ENCODE measurements at places on chromosomes 11 and 22. TPM values are rescaled to one million over a fixed set of nuclear protein-coding genes. Genes with fewer than 3 reads are reported as not detected.

The PICALM gene
- total RNA-seq: 108 TPM

- no peak for DNase-seq
Measured at GRCh38 chr11:69531071-69531716, 49.7 kb downstream of the LINC01488 start.

The SF3A1 gene
- total RNA-seq: 200 TPM

DNA sequence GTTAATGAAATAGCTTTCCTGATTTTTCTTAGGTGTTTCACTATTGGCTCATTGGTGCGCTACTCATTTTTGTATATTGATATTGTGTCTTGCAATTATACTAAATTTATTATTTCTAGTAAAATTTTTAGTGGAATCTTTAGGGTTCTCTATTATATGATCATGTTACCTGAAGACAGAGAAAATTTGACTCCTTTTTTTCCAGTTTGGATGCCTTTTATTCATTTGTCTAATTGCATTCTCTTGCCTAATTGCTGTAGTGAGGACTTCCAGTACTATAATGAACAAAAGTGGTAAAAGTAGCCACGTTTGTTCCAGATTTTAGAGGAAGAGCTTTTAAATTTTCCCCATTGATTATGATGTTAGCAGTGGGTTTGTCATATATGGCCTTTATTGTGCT is 114.0 kb upstream of the SERPIND1 start:
- no peak for DNase-seq

DNA sequence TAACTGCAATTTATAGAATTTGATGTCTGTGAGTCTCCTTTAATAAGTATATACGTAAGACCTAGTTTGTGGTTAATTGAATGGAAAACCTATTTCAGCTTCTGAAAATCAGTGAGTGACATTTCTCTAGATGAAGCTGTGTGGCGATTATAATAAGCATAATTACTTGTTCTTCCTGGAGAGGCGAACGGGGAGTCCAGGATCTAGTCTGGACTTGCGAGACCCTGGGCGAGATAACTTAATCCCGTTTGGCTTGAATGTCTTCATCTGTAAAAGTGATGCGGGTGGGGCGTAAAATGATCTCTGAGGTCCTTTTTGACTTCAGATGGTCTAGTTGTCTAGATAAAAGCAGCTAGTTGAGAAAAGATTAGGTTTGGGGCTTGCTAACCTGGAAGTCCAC is 1.1 kb downstream of the PRRG4 start:
- DNase-seq: no peak

GRCh38 chr22:22720724-22721261 is 76.4 kb downstream of the GGTLC2 start:
- DNase-seq: peak; percentile 84

DNA sequence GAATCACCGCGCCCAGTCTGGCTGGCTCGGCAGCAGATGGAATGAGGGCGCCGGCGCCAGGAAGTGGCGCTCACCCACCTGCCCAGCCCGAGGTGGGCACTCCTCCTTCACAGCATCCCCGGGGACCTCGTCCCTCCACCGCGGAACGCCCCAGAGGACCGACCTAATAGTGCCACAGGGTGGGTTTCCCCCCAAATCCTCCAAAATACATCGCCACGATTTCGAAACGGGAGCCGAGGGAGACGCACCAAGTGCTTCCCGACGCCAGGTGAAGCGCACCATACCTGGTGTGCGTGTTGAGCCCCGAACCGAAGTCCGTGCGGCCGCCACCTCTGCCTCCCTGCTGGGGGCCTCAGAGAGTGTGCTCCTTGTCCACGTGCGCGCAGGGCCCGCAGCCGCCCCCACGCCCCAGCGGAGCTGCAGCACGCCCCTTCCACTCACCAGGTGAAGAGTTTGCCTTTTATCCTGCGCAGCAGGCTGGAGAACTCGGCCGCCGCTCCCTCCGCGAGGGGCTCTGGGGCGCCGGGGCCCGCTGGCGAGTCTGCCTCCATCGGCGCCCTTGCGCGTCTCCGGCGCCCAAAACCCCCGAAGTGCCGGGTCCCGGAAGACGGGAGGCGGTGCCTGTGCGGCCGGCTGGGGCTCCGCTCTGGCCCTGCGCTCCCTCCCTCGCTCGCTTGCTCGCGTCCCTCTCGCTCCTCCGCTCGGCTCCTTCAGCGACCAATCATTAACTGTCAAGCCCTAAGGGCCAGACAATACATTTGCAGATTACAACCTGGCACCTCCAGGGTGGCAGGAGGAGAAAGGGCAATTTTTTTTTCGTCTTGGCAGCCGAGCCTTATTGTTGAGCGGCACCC is at the start of gene SLC35F2:
Gene SLC35F2, minus strand, starts transcription at position 571 of the 854 bp plus-strand sequence. Its CDS starts 20 bp downstream, at position 551.
- DNase-seq: peak; percentile 91

The AGBL2 gene
- 5.5 TPM for total RNA-seq

DNA sequence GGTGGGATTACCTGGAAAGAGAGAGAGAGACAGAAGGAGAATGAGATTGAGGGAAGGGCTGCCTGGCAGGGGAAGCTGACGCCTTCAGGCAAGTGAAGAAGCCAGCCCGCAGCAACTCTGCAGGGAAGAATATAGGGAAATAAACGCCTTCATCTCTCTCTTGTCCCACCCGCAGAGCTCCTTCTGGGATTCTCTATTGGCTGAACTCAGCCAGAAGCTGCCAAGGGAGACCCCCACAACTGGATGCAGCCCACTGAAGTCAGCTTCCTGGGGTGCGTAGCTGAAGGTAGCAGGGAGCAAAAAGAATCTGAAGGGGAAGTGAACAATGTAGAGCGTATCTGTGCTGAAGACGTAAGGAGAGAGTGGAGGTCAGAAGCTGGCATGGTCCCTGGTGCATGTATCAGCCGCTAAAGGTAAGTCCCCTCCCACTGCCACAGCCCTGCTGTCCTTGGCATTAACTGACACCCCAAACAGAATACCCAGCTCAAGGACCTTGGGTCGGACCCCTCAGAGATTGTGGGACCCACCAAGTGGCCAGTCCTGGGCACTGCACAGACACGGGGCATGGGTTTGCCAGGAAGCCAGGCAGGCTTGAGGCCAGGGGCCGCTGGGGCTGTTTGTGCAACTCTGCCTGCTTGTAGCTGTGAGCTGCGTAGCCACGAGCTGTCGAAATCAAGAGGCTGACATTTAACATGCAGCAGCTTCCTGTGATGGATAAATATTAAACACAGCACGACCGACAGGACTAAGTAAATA is 469.9 kb downstream of the MN1 start:
- no peak for DNase-seq

GRCh38 chr11:68816917-68817419 is 24.7 kb downstream of the CPT1A start:
- no peak for DNase-seq

GRCh38 chr22:45149671-45150070 is 14.1 kb upstream of the NUP50 start:
- DNase-seq: no peak

- DNase-seq: no peak
Measured at GRCh38 chr22:22406445-22407027, 102.0 kb downstream of the ZNF280B start.

DNA sequence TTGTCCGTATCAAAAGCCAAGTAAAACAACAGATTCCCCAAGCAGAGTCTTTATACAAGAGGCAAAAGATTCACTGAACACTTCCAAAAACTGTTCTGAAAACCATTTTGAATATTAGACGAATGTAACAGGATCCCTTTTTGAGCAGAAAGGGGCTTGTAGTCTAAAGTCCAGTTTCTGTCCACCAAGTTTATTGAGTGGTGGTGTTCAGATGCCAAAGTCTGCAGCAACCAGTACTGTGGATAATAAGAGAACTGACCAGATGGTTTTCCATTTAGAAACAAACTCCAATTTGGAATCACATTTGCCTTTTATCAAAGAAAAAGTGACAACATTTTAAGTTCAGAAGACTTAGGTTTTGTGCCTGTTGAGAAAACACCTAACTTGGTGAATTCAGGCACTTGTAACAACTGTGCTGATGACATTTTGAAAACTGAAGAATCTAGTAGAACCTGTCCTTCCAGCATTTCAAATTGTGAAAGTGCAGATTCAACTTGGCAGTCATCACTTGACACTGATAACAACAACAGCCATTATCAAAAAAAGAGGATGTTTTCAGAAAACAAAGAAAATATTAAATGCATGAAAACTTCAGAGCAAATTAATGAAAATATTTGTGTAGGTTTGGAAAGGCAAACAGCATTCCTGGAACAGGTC is 217.1 kb downstream of the CSNK2A3 start:
- DNase-seq: no peak

DNA sequence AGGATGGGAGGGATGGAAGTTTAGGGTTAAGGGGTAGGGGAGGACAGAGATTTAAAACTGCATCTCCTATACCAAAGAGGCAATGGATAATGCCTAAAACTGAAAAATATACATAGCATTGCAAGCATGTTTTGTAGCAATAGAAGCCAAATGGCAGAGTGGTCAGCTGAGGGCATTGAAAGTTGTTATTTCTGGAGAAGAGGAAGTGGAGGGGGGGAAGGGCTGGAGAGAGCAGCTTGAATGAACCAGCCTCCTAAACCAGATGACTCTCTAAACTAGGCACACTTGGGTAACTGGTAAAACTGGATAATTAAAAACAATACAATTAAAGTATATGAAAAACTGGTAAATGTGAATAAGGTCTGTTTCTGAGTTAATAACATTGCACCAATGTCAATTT is 70.3 kb upstream of the TP53I11 start:
- peak; percentile 34 for DNase-seq

The EMID1 gene
- not detected for total RNA-seq

The MS4A3 gene
- not detected for total RNA-seq

The ASCL2 gene
- not detected for total RNA-seq

DNA sequence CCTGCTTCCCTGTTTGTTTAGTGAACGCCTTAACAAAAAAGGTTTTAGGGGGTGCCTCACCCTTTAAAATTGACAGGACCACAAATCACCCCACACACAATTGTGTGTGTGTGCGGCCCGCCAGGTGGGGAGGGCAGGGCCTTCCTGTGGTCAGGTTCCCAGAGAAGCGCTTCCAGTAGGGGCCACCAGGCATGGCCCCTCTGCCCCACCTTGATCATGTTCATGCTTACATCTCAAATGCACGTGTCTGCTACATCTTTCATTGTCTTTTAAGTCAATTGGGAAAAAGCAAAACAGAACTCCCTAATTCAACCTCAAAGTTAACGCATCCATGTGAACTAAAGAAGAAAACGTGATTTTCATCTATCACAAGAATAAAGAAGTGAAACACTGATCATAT is 1335.3 kb downstream of the TBC1D22A start:
- peak; percentile 77 for DNase-seq

The BRSK2 gene
- total RNA-seq: not detected

The IL10RA gene
- total RNA-seq: 25.2 TPM

The USP2 gene
- total RNA-seq: 20.6 TPM

GRCh38 chr11:72240461-72241290 is 3.3 kb downstream of the PHOX2A start:
- DNase-seq: no peak

GRCh38 chr11:67640021-67640757 is 626 bp upstream of the TBX10 start:
- DNase-seq: peak; percentile 82

The DGAT2 gene
- total RNA-seq: 7.0 TPM

DNA sequence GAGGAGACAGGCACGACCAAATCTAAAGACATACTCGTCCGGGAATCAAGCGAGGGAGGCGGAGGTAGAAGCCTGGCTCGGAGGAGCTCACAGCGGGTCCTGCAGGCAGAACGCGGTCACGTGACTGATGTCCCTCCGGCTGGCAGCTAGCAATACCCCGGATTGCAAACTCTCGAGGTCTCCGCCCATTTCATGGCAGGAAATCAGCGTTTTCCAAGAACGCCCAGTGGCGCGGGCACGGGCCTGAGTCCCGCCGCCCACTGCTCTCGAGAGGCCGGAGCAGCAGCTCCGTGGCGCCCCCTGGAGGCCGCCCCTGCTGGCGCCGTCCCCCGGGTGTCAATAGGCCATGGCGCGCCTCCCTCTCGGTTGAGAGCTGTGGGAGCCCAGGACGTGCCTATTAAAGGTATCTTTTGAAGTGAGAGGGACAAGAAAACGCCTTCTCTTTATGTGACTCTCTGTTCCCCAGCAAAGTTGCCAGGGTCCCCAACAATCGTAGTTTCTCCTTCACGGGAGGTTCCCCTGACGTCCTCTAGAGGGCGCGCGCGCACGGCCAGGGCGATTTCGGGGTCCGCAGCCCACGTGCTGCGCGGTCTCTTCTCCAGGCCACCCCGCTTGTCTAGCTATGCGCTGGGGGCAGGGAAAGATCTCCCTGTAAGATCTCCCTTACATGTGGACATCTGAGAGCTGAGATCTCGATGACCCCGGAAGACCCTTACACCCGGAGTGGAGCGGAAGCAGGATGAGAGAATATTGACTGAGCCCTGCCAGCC is 37.3 kb upstream of the RBFOX2 start:
- peak; percentile 81 for DNase-seq

The UBQLN3 gene
- not detected for total RNA-seq

- no peak for DNase-seq
Measured at GRCh38 chr22:45578524-45579147, 76.0 kb downstream of the FBLN1 start.

DNA sequence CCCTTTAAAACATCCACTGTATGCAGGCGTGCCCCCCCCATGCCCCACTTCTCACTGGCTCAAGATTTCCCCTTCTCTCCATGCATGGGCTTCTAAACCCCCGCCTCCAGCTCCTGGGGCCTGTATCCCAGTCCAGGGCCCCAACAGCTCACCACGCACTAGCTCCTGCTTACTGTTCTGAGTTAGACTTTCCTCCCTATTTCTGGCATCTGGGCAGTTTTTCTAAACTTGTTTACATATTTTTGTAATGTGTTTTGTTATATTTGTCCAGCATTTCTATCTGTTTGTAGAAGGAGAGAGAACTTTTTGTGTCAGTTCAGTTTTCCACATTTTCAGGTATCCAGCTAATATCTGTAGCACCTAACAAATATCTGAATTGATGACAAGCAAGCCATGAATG is 178.5 kb downstream of the SPON1 start:
- DNase-seq: no peak

The TPP1 gene
- total RNA-seq: 45.4 TPM

GRCh38 chr22:46923394-46923793 is 160.9 kb downstream of the TBC1D22A start:
- DNase-seq: no peak

The NTM gene
- not detected for total RNA-seq

The LGALS1 gene
- total RNA-seq: 57.3 TPM

- DNase-seq: peak; percentile 74
Measured at GRCh38 chr22:40414838-40415505, 44.6 kb downstream of the SGSM3 start.

GRCh38 chr11:116804001-116804400 is 12.3 kb upstream of the APOA5 start:
- DNase-seq: no peak

DNA sequence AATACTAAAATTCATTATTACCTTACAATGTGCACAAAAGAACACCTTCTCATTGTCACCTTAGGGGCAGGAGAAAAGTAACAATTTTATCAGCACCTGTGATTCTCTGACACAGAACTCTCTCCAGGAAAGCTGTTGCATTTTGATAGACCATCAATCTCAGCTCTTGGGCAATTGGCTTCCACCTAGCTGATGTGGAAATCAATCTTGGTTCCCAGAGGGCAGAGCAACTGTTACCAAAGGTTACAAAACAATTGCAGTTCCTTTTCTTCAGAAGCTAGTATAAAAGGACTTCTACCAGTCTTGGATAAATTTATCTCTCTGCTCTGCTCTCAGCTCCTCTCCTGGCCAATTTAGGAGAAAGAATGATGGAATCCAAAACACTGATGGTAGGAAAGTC is 157.8 kb upstream of the DDI1 start:
- no peak for DNase-seq
